ENCODE measurements at places on chromosomes 12 and 14.

DNA sequence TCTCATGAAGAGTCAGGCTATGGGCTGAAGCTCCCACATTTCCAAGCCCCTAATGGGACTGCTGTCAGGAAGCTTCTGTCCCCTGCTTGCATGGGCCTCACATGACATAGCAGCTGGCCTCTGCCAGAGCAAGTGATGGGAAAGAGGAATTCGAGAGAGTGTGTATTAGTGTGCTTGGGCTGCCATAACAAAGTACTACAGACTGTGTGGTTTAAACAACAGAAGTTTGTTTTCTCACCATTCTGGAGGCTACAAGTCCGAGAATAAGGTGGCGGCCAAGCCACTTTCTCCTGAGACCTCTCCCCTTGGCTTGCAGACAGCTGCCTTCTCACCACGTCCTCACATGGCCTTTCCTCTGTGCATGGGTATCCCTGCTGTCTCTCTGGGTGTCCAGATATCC, 274.4 kb downstream of the NUAK1 start:
- no peak for DNase-seq

GRCh38 chr12:22631863-22632463, 7.0 kb downstream of the ETNK1 start:
- no peak for DNase-seq

DNA sequence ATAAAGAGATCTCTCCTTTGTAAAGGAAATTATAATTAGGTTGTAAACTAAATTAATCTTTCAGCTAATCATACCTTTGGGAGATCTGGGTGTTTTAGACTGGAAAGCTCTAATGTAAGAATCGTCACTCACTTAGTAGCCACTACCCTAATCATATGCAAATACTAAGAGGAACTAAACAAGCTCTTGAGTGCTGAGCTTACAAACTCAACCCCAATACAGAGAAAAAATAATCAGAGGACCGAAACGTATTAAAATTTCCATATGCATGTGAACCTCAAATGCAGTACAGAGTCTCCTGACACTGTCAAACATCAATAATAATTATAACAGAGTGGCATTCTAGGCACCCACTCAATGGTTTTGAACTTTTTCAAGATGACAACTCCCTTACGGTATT, 235.3 kb upstream of the FOXN3 start:
- DNase-seq, result no peak

DNA sequence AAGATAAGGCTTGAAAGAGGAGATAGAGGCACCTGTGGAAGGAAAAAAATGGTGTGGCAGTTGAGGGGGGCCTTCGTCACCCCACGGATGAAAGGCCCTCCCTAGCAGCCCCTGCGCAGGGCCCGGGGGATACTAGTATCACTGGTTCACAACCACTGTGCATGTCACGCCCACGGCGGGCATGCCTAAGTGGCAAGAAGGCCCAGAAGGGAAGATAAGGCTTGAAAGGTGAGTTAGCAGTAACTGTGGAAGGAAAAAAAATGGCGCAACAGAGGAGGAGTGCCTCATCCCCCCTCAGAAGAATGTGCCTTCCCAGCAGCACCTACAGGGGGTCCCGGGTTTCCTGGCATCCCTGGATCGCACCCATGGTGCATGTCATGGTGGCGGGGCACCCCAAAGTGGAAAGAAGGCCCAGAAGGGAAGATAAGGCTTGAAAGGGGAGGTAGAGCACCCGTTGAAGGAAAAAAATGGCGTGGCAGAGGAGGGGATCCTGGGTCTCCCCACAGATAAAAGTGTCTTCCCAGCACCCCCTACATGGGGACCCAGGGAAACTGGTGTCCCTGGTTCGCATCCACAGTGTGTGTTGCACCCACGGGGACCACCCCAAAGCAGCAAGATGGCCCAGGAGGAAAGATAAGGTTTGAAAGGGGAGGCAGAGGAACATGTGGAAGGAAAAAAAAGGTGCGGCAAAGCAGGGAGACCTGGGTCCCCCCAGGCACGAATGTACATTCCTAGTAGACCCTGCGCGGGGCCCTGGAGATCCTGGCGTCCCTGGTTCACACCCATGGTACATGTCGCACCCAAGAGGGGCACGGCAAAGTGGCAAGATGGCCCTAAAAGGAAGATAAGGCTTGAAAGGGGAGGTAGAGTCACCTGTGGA, 279.2 kb downstream of the ALG10 start:
- DNase-seq, result no peak

All from endothelial cell (in vitro differentiated cells).